ENCODE measurements at places on chromosomes 11 and 22.
A peak's percentile ranks its signal among the peaks of the same experiment; 100 is the strongest.

DNA sequence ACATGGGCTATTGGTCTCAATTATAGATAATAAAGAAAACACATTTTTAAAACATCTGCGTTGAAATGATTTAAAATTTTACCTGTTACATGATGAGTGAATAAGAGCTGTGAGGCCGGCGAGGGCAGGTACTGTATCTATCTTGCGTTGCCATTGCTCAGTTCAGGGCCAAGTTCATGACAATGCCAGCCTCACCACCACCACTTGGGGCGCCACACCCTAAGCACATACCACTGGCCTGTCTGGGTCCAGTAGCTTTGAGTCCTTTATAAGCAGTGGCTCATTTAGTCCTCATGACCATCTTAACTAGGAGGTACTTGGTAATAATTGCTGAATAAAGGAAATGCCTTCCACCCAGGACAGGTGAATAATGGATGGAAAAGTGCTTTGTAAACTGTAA, 14.5 kb upstream of the MB start:
- peak; percentile 69 for DNase-seq

- no peak for DNase-seq
Measured at GRCh38 chr11:44726283-44727113, at the start of gene TSPAN18. TSS of gene TSPAN18 (plus strand) at chr11:44726962. CDS start at chr11:44906417, 179,455 bp downstream.

DNA sequence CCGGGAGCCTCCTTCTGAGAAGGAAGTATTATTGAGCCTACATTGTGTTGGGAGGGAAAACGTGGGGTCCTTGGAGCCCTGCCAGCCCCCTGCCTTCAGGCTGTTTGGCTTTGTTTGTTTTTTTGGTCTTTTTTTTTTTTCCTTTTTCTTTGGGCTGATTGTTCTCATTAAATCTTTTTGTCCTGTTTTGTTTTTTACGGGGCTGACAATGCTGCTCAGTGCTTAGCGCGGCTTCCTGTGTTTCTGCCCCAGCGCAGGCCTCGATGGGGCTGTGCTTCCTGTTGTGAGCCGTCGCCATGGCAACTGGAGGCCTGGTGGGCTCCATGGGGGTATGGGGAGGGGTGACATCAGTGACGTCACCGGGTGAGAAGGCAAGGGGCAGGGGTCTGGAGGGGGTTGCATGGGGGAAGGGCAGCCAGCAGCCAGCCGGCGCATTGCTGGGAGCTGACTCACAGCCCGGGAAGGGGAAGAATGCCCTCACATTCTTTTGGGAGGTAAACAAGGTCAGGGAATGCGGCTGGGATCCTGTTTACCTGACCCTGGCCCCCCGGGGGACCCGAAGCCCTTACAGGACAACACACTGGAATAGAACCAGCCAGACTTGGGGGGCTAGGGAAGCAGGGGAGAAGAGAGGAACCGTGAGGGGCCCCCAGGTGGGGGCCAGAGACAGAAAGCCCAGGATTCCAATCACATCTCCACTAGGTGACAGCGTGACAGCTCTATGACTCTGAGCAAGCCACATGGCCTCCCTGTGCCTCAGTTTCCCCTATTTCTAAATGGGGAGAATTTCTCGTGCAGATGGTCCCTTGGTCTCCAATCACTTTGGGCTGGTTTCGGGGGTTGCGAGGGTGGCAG, 22.2 kb upstream of the CBX7 start:
- peak; percentile 62 for DNase-seq

DNA sequence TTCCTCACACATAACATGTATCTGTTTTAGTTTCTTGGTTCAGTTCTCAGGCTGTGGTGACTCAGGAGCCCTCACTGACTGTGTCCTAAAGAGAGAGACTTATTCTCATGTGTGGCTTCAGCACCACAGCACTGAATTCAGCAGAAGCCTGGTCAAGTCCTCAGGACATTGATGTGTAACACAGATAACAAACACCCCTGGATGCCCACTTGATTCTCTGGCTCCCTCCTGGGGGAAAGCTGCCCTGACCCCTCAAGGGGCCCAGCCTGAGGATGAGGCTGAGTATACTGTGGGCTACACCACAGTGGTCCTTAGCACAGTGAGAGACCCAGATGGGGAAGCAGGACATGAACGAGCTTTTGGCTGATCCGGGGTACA, 87.2 kb upstream of the VPREB1 start:
- DNase-seq, result no peak

DNA sequence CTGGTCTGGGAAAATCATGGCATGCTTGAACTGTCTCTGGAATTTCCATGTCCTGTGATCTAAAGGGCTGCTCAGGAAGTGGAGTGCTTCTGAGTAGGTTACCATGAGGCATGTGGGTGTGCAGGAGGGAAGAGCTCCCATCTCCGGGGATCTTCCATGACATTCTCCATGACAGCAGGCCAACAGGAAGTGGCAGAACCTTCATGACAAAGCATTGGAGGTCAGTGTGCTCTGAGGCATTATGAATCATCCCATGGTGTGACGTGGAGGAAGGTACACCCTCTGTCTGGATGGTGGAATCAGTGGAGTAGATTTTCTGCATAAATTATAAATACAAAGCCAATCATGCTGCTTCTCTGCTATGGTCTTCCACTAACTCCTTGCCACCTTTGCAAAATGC, 139.6 kb upstream of the E2F8 start:
- peak; percentile 91 for DNase-seq

DNA sequence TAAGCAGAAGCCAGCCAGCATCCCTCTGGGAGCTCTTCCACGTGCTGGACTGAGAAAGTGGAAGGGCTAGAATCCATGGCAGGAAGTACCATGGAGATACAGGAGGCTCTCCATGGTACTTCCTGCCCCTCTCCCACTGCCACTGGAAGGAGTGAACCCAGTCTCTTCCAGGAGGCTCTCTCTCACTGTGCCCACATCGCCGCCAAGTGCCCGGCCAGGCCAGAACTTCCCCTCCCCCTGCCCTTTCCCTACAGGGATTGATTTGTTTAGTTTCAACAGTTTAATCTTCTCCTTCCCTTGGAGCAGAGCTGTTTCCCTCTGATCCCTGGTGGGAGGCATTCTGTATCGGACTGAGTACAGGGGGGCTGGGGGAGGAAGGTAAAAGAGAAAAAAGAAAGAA, 133.6 kb downstream of the DSCAML1 start:
- DNase-seq, result no peak

DNA sequence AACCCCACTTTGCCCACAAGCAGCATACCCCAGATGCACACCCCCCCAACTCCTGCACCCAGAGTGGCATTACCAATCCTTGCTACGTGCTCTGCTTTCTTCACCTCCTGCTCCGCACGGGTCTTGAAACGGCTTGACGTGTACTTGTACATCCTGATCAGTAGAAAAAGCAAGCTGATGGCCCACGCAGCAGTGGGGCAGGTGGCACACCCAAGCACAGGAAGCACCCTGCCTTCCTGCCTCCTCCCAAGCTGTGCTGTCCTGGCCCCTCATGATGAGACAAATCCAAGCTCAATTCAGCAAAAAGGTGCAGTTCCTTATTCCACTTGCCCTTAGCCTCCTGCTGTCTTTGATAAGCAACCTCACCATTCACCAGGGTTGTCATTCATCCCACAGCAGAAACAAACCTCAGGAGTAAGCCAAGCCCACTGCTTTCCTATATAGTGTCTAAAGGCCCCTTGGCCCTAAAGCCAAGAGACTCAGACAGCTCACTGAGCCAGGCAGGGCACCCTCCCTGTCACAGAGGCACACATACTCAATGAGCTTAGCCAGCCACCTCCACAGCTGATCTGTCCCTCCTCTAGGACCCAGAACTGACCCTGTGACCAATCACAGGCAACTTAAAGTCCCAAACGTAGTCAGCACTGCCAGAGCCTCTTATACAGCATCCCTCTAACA, 27.8 kb downstream of the MORC2 start:
- no peak for DNase-seq

- peak; percentile 52 for DNase-seq
Measured at GRCh38 chr11:88431675-88432341, 94.3 kb upstream of the CTSC start.

DNA sequence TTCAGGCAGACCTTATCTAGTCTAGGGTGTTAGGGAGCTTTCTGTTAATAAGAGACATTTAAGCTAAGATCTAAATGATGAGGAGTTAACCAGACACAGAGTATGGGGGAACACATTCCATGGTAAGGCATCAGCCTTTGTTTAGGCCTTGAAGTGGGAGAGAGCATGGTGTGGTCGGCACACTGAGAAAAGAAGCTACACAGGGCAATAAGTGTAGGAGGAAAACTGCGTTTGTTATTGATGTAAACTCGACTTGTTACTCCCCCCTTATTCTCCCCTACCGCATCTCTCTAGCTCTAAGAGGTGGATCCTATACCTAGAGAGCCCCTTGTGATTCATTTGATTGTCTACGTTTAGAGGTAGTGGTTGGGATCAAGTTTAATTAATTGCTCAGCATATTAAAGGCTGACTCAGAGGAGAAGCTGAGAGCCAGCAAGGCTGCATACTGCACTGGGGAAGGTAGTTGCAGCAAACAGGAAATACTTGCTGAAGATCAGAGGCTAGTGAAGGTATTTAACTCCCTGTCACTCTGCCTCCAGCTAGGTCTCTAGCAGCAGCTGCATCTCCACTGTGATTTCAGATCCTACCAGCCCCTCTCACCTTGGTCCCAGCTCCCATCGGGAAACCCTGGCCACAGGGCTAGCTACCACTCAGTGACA, 86.8 kb upstream of the TEAD1 start:
- peak; percentile 83 for DNase-seq

- peak; percentile 99 for DNase-seq
Measured at GRCh38 chr11:126211236-126212088, at the start of the genes FAM118B and RPUSD4. TSS of gene FAM118B (plus strand) at chr11:126211782. CDS start at chr11:126235002, 23,220 bp downstream. TSS of gene RPUSD4 (minus strand) at chr11:126211650. CDS start at chr11:126211638, 12 bp downstream.

DNA sequence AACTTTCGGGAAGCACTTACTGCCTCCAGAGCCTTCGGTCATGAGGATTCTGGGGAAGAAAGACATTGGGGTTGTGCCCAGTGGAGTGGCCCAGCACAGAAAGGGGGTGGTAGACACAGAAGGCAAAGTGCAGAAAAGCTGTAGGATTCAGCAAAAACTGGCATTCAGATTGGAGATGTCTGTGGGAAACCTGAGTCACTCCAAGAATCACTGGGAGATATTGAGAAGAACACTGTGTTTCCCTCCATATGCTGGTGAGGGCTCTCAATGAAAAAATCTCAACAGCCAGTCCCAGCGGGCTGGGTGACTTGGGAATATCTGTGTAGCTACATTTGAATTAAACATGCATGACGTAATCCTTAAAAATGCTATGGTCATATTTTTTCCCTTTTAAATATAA, 61.2 kb upstream of the RCN1 start:
- DNase-seq, result no peak

GRCh38 chr22:23145878-23146470, 697 bp downstream of the RAB36 start:
- no peak for DNase-seq

DNA sequence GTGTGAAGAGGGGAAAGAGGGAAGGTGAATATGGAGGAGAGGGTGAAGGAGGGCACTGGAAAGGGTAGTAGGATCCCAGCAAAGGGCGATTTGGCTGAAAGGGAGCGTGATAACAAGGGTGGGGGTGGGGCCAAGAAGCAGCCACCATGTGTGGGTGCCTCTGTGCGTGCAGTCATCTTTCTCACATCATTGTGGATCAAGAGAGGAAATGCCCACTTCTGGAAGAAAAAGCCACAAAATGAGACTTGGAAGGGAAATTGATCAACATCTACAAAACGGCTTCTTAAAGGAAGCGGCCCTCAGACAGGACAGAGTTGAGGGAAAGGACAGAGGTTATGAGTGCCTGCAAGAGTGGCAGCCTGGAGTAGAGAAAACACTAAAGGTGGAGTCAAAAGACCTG, 1.2 kb upstream of the CXCR5 start:
- no peak for DNase-seq

DNA sequence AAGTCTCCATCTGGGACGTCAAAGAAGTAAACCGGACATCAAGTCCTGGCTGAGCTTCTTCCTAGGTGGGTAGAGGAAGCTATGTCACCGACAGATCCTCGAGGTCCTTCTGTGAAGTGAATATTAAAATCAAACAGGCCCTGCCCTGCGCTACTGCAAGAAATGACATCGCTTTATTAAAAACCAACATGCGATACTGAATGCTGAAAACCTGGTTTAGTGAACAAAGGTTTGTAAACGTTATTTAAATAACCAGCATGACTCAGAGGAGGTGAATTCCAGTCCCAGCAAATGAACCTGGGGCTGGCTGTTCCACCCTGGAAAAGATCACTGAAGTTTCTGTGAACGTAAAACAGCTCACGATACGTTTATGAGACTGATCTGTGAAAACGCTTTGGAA, 645 bp downstream of the RTCB start:
- DNase-seq, result peak; percentile 80

DNA sequence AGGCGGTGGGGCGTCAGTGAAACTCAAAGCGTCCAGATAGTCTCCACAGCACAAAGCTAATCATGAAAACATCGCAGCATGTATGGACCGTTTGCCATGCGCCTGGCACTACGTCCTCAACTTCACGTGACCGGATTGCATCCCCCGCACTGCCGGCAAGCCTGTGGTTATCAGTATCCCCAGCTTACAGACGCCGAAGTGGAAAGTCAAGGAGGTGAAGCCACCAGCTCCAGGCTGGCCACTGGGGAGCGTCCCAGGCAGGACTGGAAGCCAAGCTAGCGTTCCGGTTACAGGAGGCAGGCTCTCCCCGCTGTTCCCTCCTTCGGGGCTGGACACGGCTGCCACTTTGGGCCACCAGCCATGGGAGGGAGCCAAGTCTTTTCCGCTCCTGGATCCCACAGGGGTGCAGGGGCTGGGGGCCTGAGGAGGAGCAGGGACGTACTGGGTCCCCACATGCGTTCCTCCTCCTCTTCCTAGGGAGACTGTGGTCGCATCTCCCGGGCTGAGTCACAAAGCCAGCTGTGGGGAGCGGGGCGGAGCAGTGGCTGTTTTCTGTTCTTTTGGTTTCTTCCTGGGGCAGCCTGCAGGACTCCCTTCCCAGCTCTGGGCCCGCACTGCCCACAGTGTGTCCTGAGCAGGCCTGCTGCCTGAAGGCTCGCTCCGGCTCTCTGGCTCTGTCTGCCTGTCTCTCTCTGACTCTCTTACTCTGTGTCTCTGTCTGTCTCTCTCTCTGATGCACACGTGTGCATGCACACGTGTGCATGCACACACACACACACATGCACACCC, 4.3 kb upstream of the OSBPL5 start:
- peak; percentile 33 for DNase-seq

DNA sequence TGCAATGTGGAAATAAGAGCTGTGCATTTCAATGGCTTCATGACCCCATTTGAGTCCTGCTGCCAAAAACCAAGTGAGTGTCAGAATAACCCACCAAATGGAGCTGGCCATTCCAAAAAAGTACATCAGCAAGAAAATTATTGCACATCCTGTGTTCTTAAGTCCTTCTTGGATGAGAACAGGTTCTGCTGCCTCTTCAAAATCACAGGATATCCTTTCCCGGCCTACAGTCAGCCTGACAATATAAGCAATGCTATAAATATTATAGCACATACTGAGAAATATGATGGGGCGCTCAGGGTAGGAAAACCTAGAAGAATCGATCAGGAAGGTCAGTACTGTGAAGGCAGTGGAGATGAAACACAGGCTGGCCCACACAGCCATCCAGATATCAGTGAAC, 3.5 kb downstream of the FZD4 start:
- no peak for DNase-seq

- DNase-seq, result peak; percentile 85
Measured at GRCh38 chr11:71286701-71287643, 34.6 kb upstream of the SHANK2 start.

GRCh38 chr11:10930224-10930971, 72.5 kb upstream of the ZBED5 start:
- peak; percentile 24 for DNase-seq
